Vagina (tissue), 2 donors: ENCODE measurements at places on chromosomes 16 and 17.

- DNase-seq, result no peak
Observed at GRCh38 chr17:40306395-40306794, 2.6 kb upstream of the RARA start.

DNA sequence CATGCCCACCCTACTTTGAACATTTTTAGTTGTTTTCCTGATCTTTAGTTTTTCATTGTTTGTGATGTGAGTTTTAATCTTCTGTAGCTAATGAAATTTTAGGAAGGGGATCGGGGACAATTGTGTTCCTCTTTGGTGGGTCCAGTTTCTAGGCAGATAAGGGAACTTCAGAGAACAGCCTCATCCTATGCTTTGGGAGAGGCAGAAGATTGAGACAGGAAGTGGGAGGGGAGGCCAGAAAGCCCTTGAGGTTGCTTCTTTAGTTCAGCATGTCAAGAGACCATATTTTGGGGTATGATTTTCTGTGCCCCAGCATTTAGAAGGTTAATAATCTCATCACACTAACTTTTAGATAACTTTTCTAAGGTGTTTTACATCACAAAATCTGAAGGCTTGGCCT is 191.0 kb downstream of the TANC2 start:
- no peak for DNase-seq

GRCh38 chr17:44777394-44778348 is 18.9 kb downstream of the ADAM11 start:
- DNase-seq, result no peak

GRCh38 chr17:54948380-54948779 is 20.1 kb downstream of the COX11 start:
- no peak for DNase-seq

DNA sequence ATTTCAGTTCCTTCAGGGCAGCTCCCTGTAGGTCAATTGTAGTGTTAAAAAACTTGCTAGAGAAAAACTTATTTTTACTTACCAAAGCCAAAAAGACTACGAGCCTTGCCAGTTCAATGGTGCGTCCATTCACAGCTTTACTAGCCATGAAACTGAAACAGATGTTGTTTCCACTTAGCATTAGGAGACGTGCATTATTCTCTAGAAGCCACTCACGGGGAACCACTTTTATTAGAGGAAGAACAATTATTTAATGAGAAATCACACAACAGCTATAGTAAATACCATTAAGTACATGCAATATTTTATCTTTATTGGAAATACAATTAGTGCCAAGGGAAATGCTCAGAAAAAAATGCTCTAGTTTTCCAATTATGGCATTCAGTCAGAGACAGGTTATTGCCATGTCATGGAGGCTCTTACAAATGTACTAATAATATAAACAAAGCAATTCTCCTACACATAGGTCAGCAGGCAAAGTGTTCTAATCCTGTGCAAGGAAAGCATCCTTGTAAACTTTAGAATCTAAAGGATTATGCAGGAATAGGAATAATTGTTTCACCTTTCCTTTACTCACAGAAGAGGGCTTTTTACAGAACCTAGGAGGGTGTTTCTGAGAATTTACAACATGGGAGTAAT is 17.4 kb downstream of the LASP1NB start:
- DNase-seq, result no peak

DNA sequence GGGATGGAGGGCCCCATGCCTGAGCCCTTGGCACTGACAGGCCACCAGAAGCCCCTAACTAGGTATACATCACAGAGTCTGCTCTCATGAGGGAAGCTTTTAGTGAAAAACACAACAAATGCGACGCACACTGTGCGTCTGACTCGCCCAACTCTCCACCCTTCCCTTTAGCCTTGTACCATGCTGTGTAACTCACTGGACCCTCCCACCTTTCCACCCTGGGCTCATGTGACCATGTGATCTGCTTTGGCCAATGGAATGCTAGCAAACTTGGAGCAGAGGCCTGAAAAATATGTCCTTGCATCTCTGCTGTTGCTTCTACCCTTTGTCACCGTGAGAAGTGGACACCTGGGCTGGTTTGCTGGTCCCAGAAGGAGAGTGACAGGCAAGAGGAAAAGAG is 21.6 kb downstream of the TK2 start:
- no peak for DNase-seq

- no peak for DNase-seq
Observed at GRCh38 chr16:56371660-56371937, 53.7 kb downstream of the AMFR start.

DNA sequence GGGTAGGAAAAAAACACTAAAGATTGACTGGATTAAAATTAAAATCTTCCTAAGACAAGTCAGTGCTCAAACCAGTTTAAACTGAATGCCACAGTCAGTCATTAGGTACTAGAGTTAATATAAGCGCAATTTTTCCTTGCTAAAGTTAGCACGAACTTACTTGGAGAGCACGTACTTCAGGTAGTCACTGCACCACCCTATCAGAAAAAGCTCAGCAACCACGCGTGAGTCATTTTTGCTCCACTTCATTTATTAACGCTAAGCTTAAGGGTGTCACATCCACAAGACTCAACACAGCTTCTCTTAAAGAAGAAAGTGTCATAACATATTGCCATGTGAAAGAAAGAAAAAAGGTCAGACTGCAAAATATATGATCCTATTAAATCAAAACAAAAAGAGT is 53.1 kb downstream of the TEX2 start:
- DNase-seq, result peak; percentile 27

- DNase-seq, result no peak
Observed at GRCh38 chr16:62046801-62047200, 10.6 kb upstream of the CDH8 start.
